Tibial artery (tissue), 4 donors: ENCODE measurements at places on chromosomes 1 and 21.
A peak's percentile ranks its signal among the peaks of the same experiment; 100 is the strongest.

- DNase-seq: no peak
Measured at GRCh38 chr1:231753313-231753712, 126.7 kb downstream of the DISC1 start.

GRCh38 chr1:26788836-26789611 lies 1.3 kb downstream of the PIGV start:
- DNase-seq: peak; percentile 93

- DNase-seq: no peak
Measured at GRCh38 chr1:73096841-73097240, 814.5 kb upstream of the NEGR1 start.

GRCh38 chr21:18403735-18404450 lies at the start of gene TMPRSS15:
Gene TMPRSS15, minus strand, starts transcription at chr21:18403785. Its CDS starts 163 bp downstream, at chr21:18403622.
- no peak for DNase-seq

- no peak for DNase-seq
Measured at GRCh38 chr1:218219460-218219859, 65.6 kb upstream of the RRP15 start.

DNA sequence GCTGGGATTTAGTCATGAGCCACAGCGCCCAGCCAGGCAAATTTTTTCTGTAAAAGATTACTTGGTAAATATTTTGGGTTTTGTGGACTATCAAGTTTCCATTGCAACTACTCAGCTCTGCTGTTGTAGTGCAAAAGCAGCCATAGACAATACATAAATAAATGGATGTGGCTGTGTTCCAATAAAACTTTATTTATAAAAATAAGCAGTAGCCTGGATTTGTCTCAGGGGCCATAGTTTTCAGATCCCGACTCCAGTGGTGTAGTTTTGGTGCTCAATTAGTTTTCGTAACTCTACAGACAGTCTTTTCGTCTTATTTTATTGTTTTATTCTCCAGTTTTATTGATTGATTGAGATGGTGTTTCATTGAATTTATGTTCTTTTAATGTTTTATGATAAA lies 80.1 kb upstream of the IVNS1ABP start:
- DNase-seq: no peak

GRCh38 chr1:102252731-102253505 lies 256.2 kb upstream of the OLFM3 start:
- DNase-seq: no peak

GRCh38 chr1:30484668-30485067 lies 238.7 kb downstream of the MATN1 start:
- DNase-seq: peak; percentile 37

DNA sequence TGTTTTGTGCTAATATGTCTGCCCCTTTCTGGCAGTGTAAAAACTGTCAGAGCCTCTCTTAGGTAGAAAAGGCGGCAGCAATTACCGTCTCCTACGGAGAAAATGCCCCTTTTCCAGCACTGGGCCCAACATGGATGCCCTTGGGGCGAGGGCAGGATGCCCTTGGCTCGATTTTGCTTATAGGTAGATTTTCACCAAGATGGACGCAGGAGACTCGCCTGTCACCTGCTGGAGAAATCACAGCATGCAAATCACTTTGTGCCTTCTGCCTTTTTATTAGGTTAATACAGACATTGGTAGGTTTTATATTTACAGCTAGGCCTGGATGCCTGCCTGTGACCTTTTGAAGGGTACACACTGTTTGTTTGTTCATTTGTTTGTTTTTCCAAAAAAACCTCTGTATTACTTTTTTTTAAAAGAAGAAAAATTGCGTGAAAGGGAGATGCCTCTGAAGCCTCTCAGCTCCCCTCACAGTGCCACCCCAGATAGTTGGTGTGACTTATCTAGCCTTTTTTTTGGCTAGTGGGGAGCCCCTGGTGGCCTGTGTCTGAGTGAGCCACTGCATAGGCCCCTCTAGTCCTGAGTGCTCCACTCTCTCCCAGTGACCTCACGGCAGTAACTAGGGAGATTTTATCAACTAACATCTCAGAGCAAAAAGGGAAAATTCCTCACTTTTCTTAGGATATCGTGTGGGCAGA lies 2.5 kb downstream of the ATP1B1 start:
- DNase-seq: no peak

DNA sequence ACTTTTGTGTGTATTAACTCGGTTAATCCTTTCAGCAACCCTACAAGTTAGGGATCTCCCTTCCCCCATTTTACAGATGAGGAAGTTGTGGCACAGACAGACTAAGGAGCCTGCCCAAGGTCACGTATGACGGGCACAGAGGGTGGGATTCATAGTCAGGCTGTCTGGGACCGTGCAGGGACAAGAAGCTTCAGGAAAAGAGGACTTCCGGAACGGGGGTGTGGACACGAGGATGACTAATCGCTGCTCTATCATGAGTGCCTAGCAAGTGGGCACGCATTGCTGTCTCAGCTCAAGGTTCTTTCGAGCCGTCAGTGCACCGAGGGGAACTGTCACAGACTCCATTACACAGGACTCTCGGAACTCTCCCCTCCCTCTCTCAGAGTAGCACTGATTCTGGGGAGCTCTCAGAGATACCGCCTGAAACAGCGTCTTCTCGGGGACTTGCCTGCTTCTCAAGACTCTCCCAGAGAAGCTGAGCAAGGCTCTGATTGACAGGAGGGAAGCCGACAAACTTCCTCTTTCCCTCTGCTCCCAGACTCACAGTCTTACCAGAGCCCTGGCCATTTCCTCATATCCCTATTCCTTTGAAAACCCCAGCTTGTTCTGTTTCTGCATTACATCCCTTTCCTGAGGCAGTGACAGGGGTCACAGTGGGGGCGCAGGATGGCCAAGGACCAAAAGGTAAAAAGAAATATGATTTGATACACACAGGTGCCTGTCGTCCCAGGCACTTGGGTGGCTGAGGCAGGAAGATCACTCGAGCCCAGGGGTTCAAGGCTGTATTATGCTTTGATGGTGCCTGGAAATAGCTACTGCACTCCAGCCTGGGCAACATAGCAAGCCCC lies 14.4 kb downstream of the FHAD1 start:
- peak; percentile 75 for DNase-seq

GRCh38 chr1:200873671-200874397 lies 1.1 kb downstream of the GPR25 start:
- DNase-seq: no peak

DNA sequence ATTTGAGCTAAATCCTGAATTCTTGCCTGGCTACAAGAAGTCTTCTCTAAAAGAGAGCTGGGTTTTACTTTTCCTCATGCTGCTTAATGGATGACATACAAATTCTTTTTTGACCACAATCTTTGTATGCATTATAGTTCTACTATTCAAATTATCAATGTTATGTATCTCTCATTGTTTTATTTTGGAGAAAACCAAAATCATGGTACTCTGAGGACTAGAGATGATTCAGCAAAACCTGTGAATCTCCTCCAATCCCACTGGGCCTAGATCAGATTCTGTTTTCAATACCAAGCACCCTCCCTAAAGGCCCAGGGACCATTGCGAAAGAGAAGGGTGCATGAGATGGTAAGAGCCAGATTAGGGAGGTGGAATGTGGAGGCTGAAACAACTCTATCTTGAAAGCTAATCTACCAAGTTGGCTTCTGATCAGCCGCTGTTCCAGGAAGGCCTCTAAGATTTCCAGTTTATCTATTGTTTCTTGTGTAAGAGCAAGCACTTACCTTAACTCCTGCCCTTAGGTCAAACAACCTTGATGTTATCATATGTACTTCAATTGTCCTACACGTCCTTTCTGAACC lies 547.2 kb downstream of the PLPP3 start:
- DNase-seq: no peak

- DNase-seq: peak; percentile 31
Measured at GRCh38 chr1:107750364-107750959, 214.5 kb downstream of the VAV3 start.

DNA sequence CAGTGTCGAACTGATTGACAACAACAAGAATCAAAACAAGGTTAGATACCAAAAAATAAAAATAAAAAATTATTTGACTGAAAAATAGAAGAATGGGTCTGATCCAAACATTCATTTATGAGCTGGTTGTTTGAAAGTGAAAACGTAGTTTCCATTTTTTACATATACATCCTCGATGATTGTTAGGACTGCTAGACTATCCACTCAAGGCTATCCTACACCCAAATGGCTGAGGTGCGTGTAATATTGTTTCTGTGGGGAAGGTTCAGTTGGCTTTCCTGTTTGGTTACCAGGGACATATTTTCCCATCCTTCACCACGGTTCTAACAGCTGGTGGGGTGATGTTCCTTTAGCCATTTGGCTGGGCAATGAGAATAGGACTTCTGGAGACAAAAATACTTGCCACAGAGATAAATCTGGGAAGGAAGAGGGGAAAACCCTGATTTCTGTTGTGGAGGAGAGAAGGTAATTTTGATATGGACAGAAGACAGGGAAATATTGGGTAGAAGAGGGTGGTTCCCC lies 66.3 kb downstream of the MAP3K7CL start:
- no peak for DNase-seq

DNA sequence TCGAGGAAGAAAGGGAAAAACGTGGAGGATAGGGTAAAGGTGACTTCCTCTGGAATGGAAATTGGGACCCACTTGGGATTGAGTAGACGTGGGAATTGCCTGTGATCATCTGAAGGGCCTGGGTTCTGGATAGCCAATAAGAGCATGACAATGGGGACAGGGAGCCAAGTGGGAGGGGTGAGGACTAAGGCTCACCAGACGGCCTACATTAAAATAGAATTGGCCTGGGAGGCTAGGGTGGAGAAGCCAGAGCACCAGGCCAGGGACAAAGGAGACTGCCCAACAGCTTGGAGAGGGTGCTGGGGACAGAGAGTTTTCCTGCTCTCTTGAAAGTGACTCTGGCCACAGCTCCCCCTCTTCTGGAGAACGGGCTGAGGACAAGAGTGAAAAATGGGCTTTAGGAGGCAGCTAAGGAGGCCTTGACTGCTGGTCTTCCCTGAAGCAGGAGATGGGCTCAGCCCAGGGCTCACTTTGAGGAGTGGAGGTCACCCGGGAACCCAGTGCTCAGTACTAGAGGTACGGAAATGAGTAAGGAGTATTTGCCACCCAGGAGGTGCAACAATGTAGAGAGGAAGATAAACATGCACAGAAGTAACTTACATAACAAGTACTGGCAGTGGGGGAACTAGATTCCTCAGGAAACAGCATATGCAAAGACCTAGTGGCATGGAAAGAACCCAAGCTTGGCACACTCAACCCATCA lies 18.8 kb downstream of the INKA2 start:
- DNase-seq: no peak

- no peak for DNase-seq
Measured at GRCh38 chr1:92465256-92465647, 21.5 kb downstream of the GFI1 start.

GRCh38 chr1:48216313-48216712 lies 6.2 kb upstream of the SLC5A9 start:
- DNase-seq: no peak

- DNase-seq: peak; percentile 71
Measured at GRCh38 chr1:153789478-153790034, 14.3 kb downstream of the SLC27A3 start.

DNA sequence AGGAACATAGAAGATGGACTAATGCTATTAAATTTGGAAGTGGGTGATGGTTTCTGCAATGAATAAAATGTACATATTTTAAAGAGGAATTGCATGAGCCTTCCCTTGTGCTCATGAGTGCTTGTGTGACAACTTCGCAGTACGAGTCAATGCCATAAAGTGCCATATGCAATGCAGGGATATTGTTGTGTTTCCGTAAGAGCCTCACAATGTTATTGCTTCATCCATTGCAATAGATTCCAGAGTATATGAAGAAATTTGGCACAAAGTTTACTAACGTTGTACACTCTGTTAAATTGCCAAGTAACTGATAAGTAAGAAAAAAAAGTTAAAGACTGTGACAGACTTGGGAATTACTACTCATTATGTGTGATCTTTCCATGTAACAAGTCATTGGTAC lies 22.3 kb downstream of the BTG3 start:
- no peak for DNase-seq

DNA sequence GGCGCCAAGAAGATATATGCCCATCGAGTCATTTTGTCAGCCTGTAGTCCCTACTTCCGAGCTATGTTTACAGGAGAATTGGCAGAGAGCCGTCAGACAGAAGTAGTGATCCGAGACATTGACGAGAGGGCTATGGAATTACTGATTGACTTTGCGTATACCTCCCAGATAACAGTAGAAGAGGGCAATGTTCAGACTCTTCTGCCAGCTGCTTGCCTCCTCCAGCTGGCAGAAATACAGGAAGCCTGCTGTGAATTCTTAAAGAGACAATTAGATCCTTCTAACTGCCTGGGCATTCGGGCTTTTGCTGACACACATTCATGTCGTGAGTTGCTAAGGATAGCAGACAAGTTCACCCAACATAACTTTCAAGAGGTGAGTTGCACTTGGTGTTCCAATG lies 19.1 kb downstream of the KLHL20 start:
- no peak for DNase-seq

GRCh38 chr1:119603695-119604094 lies 44.4 kb downstream of the ZNF697 start:
- no peak for DNase-seq

DNA sequence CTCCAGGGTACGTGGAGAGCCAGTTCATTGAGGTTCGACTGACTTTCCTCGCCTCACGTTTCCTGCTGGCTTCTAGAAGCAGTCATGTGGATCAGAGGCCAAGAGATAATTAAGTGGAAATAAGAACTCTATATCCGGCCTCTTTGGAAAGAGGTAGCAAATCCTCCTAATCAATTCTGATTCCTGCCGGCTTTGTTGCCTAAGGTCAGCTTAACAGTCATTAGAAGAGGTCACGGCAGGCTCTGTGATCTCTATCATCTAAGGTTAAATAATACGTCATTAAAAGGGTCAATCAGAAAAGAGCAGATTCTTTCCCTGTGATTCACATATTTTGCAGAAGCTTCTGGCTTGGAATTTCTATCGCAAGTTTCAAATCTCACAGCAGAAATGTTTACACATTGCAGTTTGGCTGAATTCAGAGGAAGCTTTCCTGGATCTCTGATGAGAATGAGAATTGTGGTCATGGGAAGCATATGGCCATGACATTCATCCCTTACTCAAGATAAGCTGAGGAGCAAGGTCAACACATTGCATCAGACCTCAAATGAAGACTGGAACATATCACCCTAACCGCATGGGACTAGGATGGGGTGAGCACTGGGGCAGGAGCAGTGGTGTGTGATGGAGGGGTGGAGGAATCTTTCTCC lies 189.4 kb downstream of the PBX1 start:
- DNase-seq: peak; percentile 63

DNA sequence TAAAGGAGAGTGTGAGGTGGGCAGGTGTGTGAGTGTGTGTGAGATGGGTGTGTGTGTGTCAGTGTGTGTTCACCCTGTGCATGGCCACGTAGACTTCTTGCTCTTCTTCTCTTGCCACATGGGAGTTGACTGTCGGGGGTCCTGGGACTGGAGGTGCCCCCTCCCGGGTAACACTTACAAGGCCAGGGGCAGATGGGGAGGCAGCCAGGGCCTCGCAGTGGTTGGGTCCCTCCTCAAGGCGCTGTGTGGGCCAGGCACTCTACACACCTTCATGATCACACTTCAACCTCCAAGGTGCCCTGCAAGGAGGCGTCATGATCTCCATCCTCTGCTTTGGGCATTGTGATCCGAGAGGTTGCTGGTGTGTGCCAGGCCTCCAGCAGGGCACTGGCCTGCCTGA lies 2.3 kb downstream of the PLA2G2F start:
- peak; percentile 43 for DNase-seq

GRCh38 chr21:45453308-45453950 lies 48.5 kb downstream of the COL18A1 start:
- DNase-seq: no peak
